ENCODE measurements at places on chromosomes 13 and 19. TPM values are rescaled to one million over a fixed set of nuclear protein-coding genes. Genes with fewer than 3 reads are reported as not detected.
A peak's percentile ranks its signal among the peaks of the same experiment; 100 is the strongest.

- DNase-seq: no peak
Observed at GRCh38 chr13:52713894-52714293, 25.7 kb downstream of the CNMD start.

DNA sequence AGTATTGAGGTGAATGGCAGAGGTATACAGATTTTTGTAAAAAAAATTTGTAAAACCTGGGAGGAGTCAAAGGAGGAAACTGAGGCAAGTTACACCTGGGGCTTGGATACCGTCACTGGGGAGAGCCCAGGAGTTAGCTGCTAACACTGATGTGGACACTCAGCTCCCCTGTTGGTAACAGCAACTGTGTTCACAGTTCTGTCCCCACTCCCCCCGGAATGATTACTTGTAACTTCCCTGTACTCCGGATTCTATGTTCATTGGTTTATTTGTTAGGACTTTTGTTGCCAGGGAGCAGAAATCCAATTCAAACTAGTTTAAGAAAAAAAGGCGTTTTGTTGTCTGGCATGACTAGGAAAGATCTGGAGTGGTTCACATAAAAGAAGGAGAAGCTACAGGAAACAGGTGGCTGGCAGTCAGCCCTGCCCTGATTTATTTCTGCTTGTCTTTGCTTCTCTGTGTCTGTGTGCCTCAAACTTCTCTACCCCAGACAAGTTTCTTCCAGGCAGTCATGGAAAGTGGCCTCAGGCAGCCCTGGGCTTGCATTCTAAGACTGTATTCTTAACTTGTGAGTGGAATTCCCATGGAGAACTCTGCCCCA is 2.3 kb upstream of the GPR12 start:
- DNase-seq: no peak

- DNase-seq: no peak
Observed at GRCh38 chr13:59601993-59602392, 561.7 kb downstream of the DIAPH3 start.

DNA sequence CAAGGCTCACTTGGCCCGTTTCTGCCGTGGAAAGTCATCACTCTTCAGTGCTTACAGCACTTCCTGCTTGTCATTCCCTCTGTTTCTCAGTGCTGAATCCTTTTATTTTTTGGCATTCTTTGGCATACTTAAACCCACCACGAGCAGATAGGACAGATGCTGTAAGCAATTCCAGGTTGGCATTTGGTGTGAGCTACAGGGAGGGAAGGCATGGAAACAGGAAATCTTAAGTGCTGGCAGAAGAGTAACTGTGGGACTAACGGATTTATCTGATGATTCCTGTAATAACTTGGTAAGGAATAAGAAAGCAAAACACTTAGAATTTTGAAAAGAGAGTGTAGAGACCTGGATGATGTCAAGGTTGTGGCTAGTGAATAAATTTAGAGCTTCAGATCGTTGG is 273.4 kb downstream of the GPC6 start:
- no peak for DNase-seq

GRCh38 chr13:24605923-24606372 is 74.3 kb upstream of the ATP12A start:
- DNase-seq: peak; percentile 16

DNA sequence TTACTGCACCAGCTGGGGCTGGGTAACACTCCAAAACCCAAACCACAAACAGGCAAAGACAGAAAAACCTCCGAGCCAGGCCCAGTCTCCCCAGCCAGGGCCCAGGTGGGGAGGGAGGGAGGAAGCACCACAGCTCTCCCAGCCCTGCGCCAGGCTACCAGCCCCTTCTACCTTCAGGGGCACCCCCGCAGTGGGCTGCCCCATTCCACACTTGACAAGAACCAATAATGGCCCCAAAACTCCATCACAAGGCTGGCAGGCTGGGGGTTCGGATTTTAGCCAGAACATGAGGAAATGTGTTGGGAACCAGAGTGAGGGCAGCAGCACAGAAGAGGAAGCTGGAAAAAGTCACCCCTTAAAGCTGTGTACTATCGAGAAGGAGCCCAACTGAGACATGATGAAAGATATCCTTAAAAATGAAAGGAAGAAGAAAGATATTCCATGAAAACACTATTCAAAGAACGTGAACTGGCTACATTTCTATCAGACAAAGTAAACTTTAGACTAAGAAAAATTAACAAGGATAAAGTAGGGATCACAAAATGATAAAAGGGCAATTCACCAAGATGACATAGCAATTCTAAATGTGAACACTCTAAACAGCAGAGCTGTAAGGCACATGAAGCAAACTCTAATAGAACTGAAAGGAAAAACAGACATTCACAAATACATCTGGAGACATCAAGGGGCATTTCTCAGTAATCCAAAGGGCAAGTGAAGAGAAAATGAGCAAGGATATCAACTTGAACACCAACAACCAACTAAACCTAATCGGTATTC is 12.9 kb downstream of the TUBGCP3 start:
- DNase-seq: no peak

DNA sequence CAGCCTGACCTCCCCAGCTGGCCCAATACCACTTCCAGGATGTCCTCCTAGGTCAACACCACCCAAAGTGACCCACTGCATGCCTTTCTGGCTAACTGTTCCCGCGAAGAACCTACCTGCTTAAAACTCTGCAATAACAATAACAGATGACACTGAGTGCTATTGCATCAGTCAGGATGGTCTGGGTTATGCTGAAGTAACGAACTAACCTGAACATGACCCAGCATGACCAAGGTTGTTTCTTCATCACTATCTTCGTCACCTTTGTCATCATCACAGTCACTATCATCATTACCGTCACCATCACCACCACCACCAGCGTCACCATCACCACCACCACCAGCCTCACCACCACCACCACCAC is 10.6 kb upstream of the FXYD3 start:
- DNase-seq: no peak

ZNF575 gene
- total RNA-seq: 3.2 TPM

GRIN3B gene
- total RNA-seq: 0.10 TPM

SOX1 gene
- total RNA-seq: 0.07 TPM

C1QTNF9 gene
- not detected for total RNA-seq

GRAMD1A gene
- total RNA-seq: 236 TPM

All from activated T-cell treated with anti-CD3 and anti-CD28 coated beads, Interleukin-2, amount 50 U/mL, for 72 hours (primary cell).